Substantia nigra (tissue), 51 donors: ENCODE measurements at places on chromosomes 16 and 17.
A peak's percentile ranks its signal among the peaks of the same experiment; 100 is the strongest.

- DNase-seq, result no peak
Observed at GRCh38 chr17:41864498-41864835, 756 bp downstream of the KLHL11 start.

GRCh38 chr16:46949241-46949892 is 24.1 kb downstream of the DNAJA2 start:
- no peak for DNase-seq

- no peak for DNase-seq
Observed at GRCh38 chr16:82329504-82330192, 159.6 kb upstream of the MPHOSPH6 start.

DNA sequence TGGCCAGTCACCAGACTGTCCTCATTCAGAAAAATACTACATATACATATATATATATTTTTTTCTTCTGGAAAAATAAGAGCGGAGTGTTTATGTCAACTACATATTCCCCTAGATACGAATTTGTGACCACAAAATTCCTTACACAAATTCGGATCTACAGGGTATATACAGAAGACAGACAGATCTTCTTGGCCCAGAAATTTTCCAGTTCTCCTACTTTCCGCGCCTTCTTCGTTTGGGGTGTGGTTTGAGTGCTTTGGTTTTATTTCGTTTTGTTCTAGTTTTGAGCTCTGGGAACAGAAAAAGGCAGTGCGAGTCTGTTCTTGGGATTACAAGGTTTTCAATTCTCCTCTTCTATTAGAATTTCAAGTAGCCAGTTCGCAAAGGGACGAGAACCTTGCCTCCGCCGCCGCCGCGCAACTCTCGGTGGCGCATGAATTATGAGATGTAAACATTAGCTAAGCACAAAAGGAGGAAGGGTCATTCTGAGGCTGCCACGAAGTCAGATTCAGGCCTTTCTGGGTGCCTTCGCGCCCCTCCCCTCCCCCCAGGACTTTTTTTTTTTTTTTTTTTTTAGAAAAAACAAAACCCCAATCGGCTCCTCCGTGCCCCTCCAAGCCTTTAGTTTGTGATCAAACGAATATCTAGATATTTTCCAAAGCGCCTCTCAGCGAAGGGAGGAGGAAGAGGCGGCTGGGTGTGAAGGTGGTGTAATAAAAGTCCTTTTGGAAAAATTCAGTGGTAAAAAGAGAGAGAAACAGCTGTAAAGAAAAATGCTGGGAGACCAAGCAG is 1.8 kb upstream of the HOXB4 start:
- no peak for DNase-seq

- no peak for DNase-seq
Observed at GRCh38 chr16:4684058-4684715, 9.2 kb upstream of the NUDT16L1 start.

DNA sequence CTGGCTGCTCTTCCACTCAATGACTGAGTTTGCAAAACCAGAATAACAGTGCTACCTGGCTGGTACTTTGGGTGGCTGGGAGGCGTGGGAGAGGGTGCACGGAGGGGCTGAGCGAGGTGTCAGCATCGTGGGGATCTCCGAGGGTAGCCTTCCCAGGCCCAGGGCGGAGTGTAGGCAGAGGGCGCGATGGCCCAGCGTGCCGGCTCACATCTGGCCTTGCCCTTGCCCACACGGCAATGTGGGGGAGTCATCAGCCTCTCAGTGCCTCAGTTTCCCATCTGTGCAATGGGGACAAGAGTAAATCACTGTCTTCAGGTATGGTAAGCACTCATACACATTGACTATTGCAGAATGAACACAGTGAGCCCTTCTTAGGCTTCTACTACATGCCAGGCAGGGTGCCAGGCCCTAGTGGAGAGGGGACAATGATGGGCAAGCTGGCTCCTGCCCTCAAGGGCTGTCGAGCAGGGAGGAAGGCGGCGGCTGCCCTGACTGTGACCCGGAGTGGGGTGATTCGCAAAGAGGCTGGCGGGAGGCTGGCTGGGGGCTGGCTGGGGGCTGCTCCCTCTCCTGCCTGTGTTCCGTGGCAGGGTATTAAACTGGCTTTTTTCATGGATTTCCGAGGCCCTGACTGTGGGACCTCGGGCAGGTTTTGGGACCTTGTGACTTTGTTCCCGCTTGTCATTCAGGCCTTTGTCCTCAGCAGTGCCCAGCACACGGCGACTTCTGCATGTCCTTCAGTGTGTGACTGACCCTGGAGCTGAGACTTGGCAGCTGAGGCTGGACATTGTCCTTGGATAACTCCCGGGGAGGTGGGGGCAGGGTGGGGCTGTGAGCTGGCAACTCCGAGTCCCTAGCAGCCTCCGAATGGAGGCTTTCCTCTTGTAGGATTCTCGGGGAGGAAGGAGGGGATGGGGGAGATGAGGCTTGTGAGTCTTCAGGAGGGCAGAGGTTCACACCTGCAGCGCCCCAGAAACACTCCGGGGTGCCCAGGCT is 243.1 kb downstream of the SEC14L1 start:
- DNase-seq, result no peak

GRCh38 chr17:68377771-68378267 is 79.5 kb downstream of the WIPI1 start:
- no peak for DNase-seq

GRCh38 chr17:3735515-3735914 is 11.8 kb downstream of the HASPIN start:
- no peak for DNase-seq

DNA sequence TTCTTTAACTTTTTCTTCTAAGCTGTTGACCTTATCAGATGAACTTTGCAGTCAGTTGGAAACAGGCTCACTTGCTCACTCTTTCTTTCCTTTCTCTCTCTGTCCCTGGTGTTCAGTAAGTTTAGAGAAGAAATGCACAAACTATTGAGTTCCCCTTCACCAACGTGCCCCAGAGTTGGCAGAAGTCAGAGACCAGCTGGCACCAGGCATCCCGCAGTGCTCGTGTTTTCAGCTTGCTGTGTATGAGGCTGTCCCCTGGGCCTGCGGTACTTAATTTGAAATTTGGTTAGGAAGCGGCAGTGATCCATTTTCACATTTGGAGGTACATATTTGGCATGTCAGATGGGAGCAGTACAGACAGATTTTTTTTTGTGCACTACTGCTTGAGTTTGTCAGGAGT is 258.6 kb downstream of the SNX29 start:
- no peak for DNase-seq

DNA sequence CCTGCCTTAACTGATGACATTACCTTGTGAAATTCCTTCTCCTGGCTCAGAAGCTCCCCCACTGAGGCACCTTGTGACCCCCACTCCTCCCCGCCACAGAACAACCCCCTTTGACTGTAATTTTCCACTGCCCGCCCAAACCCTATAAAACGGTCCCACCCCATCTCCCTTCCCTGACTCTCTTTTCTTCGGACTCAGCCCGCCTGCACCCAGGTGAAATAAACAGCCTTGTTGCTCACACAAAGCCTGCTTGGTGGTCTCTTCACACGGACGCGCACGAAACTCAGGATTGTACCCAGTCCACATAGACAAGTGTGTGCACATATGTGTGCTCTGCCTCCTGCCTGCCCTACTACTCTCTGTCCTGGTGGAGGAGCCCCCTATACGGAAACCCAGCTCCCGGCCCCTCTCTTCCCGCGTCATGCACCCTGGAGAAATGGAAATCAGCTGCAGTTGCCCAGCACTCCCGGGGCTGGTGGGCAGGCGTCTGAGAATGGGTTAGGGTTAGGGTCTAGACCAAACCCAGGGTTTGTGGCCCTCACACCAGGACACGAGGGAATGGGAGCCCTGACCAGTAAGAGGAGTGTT is 2.4 kb upstream of the RHBDF1 start:
- no peak for DNase-seq

GRCh38 chr17:50944054-50944901 is 78.1 kb upstream of the TOB1 start:
- peak; percentile 58 for DNase-seq

- DNase-seq, result no peak
Observed at GRCh38 chr17:80564545-80564944, 19.9 kb downstream of the RPTOR start.
